ENCODE measurements at places on chromosomes 7 and 10. TPM values are rescaled to one million over a fixed set of nuclear protein-coding genes. Genes with fewer than 3 reads are reported as not detected.

DNA sequence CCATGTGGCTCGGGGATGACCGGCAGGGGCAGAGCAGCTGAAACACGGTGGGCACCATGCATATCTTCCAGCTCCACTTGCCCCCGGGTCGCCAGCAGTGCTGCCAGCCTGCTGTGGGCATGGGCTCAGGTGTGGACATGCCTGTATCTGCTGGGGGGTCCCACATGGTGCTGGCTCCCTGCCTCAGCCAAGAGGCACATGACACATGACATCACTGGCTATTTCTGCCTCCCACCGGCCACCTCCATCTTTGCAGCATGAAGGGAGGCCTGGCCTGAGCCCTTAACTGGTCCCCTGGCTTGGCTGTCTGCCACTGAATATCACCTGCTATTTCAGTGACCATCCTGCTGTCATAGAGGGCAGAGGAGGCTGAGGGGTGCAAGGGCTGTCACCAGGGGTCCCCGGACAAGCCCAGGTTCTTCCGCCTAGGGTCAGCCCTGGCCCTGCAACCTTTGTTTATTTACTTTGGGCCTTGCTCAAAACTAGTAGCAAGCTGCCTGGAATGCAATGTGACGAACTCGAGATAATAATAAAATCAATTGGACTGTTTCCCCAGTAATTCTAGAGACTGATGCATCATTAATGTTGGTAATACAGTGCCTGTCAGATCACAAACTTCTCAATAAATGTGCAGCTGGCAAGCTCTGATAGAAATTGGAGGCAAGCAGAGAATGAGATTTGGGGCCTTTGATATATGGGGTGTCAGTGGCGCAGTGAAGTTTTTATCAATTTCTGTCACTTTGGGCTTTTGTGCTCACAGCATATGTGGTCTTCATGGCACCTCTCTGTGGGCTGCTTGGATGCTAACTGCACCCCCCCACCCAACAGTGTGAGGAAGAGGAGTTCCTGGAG is 28.5 kb downstream of the ZMIZ1 start:
- no peak for DNase-seq

GRCh38 chr10:75405598-75406461 is 4.3 kb upstream of the ZNF503 start:
- no peak for DNase-seq

GRCh38 chr7:72298091-72298490 is 114.0 kb downstream of the CALN1 start:
- DNase-seq, result no peak

DNA sequence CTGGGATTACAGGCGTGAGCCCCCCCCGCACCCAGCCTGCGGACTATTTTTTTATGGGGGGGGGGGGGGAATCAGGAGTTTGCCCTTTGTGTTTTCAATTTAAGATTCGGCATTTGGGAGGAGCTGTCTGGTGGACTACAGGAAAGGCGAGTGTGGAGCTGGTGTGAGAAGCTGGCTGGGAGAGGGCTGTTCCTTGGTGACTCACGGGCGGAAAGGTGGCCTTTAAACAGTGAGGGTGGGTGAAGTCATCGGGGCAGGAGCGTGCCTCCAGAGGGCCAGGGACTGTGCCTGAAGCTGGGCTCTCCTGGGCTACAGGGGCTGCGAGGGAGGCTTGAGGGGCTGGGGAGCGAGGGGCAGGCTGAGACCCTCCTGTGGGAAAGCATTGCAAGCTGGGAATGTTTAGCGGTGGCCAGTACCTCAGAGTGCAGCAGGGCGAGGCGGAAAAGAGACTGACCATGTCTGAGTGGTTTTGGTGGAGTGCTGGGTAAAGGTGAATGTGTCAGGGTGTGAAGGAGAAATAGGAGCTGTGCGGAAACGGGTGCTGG is 39.7 kb upstream of the ZNF32 start:
- no peak for DNase-seq

- no peak for DNase-seq
Measured at GRCh38 chr7:95304990-95305389, 19.3 kb downstream of the PON1 start.

DNA sequence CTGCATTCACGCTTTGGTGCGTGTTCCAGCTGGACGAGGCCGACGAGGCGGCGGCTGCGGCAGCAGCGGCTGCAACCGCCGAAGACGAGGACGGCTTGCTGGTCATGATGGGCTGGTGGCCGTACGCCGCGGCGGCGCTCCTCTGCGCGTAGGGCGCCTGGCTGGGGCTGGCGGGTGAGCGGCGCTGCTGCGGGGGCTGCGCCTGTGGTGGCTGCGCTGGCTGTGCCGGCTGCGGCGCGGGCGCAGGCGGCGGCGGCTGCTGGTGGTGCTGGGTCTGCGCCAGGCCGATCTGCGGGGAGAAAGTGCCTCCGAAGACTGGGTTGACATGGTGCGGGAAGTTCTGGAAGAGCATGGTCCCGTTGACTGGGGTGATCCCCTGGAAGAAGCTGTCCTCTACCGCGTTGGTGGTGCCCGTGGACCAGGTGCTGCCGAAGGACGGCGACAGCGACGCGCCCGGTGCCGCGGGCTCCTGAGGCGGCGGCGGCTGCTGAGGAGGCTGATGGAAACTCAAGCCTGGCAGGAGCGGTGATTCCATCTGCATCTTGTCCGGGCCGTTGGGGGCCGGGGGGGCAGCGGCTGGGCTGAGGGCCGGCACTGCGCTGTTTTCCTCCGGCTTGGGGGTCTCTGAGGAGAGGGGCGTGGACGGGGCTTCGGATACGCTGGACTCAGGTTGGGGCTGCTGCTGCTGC is 51.1 kb downstream of the CPEB3 start:
- peak; percentile 23 for DNase-seq

DNA sequence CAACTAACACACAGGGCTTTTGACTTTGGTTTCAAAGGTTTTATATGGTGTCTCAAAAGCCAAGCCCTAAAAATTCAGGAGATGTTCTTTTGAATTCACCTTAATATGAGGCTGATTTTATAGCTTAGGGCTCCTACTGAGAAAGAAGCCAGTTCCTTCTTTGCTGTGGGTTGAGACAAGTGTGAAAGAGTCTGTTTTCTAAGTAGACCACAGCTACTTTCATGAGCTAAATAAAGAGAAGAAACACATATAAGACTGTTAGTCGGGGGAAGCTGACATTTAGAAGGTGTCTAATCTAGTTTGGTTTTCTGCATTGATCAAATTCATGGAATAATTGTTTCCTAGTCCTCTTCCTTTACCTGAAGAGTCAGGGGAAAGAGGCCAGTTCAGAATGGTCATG is 332.1 kb upstream of the CELF2 start:
- DNase-seq, result no peak

GRCh38 chr10:17041626-17042520 is 87.7 kb downstream of the CUBN start:
- no peak for DNase-seq

DNA sequence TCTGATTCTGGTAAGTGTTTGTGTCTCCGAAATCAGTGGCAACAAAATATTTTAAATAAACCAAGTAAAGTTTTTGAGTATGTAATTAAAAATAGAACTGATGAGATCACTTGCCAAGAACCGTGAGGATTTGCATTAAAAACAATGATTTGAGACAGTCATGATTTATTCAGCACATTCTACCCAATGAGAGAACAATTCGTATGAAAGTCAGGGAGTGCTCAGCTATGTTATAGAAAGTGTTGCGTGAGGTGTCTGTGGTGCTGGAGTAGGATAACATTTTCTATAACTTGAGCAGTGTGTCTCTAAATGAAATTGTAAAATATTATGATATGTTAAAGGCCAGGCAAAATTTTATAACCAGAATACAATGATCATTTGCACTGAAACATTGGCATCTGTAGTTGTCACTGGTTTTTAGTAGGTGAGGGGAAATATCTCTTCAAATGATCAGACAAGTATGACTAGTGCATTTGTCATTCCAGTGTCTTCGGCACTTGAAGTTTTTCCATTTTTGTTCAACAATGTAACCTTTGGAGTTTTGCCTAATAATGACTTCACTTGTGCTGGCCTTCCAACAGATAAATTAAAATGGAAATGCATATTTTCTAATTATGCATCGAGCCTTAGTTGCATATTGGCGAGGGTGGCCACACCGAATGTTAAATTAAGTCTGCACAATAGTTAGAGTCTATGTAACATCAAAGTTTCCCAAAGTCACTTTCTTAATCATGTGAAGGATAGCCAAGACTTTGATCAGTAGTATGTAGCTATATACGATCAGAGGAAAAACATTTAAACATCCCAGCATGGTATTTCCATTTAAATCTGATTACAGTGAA is 335.9 kb downstream of the GFRA1 start:
- DNase-seq, result no peak

- no peak for DNase-seq
Measured at GRCh38 chr7:134375206-134375605, 58.5 kb upstream of the SLC35B4 start.

GRCh38 chr10:21213381-21213780 is 312.1 kb downstream of the SKIDA1 start:
- no peak for DNase-seq

DNA sequence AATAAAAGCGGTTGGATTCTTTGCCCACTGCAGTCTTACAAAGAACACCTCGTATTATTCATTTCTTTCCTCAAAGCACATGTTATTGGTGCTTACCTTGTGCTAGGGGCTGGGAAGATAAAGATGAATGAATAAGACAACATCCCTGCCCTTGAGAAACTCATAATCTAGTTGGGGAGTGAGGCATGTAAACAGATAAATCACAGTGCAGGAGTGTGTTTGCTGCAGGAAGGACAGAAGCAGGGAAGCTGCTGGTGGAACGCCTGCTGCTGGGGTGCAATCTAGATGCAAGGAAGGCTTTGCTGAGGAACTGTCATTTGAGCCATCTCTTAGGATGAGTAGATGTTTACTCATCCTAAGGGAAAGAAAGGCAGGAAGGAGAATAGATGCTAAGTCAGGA is 135.6 kb downstream of the TMEM178B start:
- no peak for DNase-seq

DNA sequence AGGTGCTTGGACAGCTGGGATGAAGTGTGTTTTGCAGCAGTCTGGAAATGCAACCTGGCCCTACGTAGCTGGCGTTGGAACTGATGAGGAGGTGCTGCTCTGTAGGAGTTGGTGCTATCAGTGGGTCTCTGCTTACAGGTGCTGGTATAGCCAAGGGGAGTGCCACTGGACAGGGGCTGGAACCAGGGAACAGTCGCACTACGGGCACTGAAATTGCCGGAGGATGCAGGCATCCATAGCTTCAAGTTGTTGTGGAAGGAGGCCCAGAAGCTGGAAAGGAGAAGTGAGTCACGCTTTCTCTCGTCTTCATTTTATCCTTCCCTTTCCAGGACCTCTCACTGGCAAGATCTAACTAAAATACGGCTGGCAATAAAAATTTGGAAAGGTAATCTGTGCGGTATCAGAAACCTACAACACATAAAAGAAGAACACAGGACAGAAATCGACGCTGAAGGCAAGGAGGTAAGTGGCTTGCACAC is 25.8 kb downstream of the MACC1 start:
- no peak for DNase-seq

- DNase-seq, result no peak
Measured at GRCh38 chr10:11177926-11178471, 160.3 kb downstream of the CELF2 start.

GRCh38 chr10:24214762-24215161 is 5.8 kb downstream of the KIAA1217 start:
- no peak for DNase-seq

DNA sequence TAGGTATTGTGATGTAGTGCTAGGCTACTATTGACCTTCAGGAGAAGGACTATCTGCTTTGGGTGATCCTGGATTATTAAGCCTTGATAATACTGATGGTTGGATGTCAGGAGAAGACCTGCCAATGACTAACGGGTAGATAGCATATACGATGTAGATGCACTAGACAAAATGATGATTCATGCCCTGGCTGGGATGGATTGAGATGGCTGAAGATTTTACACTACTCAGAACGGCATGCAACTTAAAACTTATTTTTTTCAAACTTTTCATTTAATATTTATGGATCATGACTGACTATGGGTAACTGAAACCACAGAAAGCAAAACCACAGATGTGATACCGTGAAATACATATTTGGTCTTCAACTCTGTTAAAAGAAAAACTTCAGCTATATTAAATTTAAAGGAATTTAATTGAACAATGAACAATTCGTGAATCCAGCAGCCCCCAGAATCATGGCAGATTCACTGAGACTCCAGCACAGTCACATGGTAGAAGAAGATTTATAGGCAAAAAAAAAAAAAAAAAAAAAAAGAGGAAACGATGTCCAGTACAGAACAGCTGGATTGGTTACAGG is 124.6 kb upstream of the CDK13 start:
- no peak for DNase-seq

GRCh38 chr10:85045046-85045445 is 716.7 kb downstream of the CCSER2 start:
- DNase-seq, result no peak

- DNase-seq, result no peak
Measured at GRCh38 chr10:130757271-130757670, 554.2 kb downstream of the TCERG1L start.

- no peak for DNase-seq
Measured at GRCh38 chr7:104548861-104549260, 220.5 kb downstream of the LHFPL3 start.

GRCh38 chr7:114343949-114344708 is 70.5 kb upstream of the FOXP2 start:
- no peak for DNase-seq

- DNase-seq, result no peak
Measured at GRCh38 chr7:2527505-2528467, 8.2 kb downstream of the LFNG start.

DNA sequence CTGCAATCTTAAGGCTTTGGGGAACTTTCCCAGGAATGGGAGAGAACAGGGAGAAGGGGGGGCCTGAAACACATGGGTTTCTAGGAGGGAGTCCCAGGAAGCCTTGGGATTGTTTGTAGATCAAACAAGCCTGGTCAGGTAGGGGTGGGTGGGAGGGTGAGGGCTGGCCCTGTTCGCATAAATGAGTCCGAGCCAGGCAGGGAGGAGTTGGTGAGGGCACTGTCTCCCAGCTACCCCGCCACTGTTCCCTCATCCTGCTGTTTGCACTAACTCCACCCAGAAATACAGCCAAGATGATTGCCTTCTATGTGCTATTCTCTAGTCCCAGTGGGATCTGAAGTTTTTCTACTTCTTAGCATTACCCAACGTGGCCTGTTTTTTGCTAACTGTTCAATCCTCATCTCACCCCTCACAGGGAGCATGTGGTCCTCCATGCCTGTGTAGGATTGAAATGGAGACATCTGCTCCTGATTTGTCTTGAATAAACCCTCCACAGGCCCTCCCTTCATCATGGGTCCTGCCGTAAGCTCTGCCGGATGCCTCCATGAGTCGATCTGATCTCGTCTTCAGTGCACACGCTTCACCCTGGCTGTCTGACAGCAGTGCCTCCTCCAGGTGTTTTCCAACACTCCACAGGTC is 257.0 kb downstream of the COBL start:
- no peak for DNase-seq

FAM24B gene
- polyA plus RNA-seq, result 4.4 TPM

CLIP2 gene
- 28.7 TPM for polyA plus RNA-seq

CCSER2 gene
- polyA plus RNA-seq, result 28.6 TPM

ITIH2 gene
- polyA plus RNA-seq, result 0.36 TPM

GAD2 gene
- polyA plus RNA-seq, result 3.6 TPM

CALU gene
- 207 TPM for polyA plus RNA-seq

OR6V1 gene
- not detected for polyA plus RNA-seq

STN1 gene
- polyA plus RNA-seq, result 25.3 TPM

CYP26C1 gene
- 0.09 TPM for polyA plus RNA-seq

PDZD7 gene
- 3.8 TPM for polyA plus RNA-seq

FXYD4 gene
- polyA plus RNA-seq, result 0.54 TPM
